Bladder microvascular endothelial cell (primary cell): ENCODE measurements at places on chromosomes 2 and 18. TPM values are rescaled to one million over a fixed set of nuclear protein-coding genes. Genes with fewer than 3 reads are reported as not detected.

Gene SP140
- total RNA-seq = under 0.01 TPM in 1 of 2 replicates, not detected in the other

Gene CPO
- 0.19 TPM in 1 of 2 replicates, not detected in the other for total RNA-seq

Gene PTCD3
- total RNA-seq = 46.0 and 105 TPM in 2 replicates

Gene CYS1
- 0.16 TPM in 1 of 2 replicates, not detected in the other for total RNA-seq

Gene ABCG8
- not detected in 2 replicates for total RNA-seq

Gene EGR4
- not detected in 2 replicates for total RNA-seq

Gene EHBP1
- 20.7 and 38.1 TPM in 2 replicates for total RNA-seq

Gene SLC19A3
- total RNA-seq = not detected in 2 replicates

Gene DCDC2C
- total RNA-seq = 0.19 TPM in 1 of 2 replicates, not detected in the other

Gene STRN
- 14.7 and 36.7 TPM in 2 replicates for total RNA-seq

Gene ZSWIM2
- 0.13 TPM in 1 of 2 replicates, not detected in the other for total RNA-seq

Gene TUBA4B
- not detected in 2 replicates for total RNA-seq

Gene SEMA4F
- total RNA-seq = 2.3 and 7.0 TPM in 2 replicates

Gene INHA
- total RNA-seq = not detected in 2 replicates

Gene CNRIP1
- total RNA-seq = 34.0 and 42.7 TPM in 2 replicates

Gene CRYBA2
- total RNA-seq = not detected in 2 replicates

Gene ALPG
- not detected in 2 replicates for total RNA-seq

Gene RNF152
- 22.8 and 123 TPM in 2 replicates for total RNA-seq

Gene IL1R2
- not detected in 2 replicates for total RNA-seq

Gene TSPYL6
- not detected in 2 replicates for total RNA-seq

Gene DSG3
- total RNA-seq = under 0.01 TPM in 2 replicates

Gene LAMA1
- total RNA-seq = 0.32 and 0.38 TPM in 2 replicates
